ENCODE measurements at places on chromosomes 1 and 21.

- DNase-seq, result no peak
Measured at GRCh38 chr21:25952306-25952705, 217.5 kb downstream of the GABPA start.

DNA sequence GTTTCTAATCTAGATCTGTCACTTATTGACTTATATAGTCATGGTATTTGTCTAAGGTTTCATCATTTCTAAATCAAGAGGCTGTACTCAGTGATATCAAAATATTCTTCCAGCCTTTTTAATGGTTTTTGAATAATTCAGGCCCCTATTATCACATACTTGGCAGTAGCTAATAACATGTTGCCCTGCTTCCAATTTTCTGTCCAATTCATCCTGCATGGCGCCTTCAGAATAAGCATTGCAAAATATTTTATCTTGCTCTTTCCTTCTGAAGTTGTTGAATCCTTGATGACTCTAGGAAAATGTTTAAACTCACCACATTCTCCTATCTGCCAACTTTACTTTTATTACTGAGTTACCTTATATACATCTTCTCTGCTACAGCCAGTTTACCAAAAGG is 517.2 kb upstream of the B3GALT2 start:
- DNase-seq, result no peak

GRCh38 chr1:181990728-181991127 is 70.8 kb downstream of the ZNF648 start:
- no peak for DNase-seq

DNA sequence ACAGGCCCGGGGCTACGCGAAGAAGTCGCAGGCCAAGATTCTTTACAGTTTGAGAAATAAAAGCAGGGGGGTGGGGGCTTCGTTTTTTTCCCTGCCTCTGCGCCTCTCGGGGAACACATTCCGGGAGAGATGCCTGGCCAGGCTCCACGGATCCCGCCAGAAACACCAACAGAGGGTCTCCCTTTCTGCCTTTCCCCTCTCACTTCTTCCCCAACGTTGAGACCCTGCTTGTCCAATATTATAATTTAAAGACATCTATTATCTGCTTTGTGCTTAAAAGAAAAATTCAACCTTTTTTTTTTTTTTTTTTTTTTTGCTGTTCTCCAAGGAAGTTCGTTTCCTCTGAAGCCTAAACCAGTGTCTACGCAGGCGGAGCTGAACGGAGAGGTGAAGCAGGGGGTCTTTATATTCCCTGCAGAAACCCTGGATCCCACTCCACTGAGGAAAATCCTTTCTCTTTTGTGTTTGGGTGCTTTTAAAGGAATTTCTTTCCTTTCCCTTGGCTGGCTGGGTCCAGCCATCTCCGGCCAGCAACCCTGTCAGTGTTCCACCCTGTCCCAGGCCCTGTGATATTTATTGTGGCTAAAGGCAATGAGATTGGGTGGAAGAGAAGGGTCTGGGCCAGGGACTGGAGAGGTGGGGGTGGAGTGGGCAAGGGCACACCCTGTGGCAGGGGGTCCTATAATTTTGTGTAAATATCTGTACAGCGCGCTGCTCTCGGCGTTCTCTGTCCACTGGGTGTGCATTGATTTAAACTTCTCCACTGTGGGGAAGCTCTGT is 2.2 kb downstream of the FOXD2 start:
- no peak for DNase-seq

- DNase-seq, result no peak
Measured at GRCh38 chr1:107378866-107379265, 238.0 kb downstream of the NTNG1 start.

DNA sequence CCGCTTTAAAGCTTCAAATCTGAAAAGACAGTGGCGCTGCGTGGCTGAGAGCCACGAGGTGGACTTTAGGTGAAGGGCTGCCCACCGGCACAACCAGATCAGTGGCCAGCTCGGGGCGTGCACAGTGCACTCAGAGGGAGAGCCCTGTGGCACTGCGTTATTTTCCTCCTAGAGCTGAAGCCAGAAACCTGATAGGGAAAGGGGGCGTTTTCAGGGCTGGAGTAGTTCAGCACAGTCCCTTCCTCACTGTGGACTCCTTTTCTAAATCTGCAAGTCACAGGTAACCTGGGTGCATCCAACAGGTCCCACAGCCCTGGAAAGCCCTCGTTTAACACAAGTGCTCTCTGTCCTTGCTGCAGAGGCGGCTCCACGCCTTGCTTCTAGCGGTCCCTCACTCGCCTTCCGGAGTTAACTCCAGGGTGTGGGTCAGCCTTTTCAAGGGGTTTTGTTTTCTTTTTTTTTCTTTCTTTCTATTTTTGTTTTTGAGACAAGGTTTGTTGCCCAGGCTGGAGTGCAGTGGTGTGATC is 81.2 kb downstream of the GALNT2 start:
- DNase-seq, result no peak

DNA sequence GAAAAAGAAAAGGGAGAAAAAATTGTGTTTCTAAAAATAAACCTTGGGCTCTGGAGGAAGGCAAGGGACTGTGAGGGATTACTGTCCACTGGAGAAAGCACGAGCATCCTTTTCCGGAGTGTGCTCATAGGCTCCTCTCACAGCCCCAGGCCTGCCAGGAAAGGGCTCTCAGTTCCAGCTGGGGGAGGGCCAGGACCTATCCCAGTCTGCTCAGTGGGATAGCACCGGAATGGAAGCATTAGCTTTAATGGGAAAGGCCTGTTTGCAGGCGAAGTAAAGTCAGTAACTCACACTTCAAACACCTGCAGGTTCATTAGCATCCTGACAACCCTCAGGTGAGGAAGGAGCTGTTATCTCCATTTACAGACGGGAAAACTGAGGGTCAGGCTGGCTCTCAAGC is 113.9 kb upstream of the USP24 start:
- no peak for DNase-seq

- DNase-seq, result no peak
Measured at GRCh38 chr1:181206979-181207790, 118.7 kb downstream of the IER5 start.

DNA sequence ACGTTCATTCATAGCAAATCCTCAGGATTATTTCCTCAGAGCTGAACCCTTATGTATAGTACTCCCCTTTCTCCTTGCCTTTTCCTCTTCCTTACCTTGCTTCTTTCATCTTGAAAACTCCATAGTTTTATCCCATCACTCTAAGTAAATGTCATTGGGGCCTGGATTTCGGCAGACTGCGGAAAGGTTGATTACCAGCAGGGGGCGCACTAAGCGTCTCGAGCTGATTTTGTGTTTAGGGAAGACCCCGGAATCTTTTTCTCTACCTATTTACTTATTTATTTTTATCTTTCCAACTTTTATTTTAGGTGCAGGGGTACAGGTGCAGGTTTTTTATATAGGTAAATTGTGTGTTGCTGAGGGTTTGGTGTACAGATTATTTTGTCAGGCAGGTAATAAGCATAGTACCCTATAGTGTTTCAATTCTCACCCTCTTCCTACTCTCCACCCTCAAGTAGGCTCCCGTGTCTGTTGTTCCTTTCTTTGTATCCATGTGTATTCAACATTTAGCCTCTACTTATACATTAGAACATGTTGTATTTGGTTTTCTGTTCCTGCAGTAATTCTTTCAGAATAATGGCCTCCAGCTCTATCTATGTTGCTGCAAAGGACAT is 11.4 kb upstream of the MTARC1 start:
- DNase-seq, result peak; percentile 51

DNA sequence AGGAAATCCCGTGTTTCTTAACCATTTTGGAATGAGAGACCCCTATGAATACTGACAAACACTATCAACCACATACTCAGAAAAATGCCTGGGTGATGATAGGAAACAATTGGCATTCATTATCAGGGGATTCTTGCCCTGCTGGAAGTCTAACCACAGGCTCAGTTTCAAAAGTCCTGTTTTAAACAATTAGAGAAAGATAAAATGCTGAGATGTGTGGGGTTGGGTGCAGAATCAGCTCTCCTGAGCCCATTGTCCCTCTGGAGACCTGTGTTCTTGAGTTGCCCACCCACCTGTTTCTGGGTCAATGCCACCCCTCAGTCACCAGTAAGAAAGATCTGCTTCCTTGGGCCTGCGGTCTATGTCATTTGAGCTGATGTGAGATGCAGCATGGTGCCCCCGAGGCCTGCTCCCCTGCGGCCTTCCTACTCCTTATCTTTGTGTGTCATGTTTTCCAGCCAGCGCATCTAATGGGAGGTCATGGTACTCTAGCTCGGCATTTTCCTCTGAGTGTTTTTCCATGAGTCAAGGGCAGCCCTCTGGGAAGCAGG is 130.3 kb upstream of the PLXNA2 start:
- no peak for DNase-seq

GRCh38 chr1:237705462-237705861 is 185.3 kb downstream of the ZP4 start:
- DNase-seq, result peak; percentile 8

GRCh38 chr21:30717105-30717504 is 1.5 kb downstream of the KRTAP21-3 start:
- no peak for DNase-seq

DNA sequence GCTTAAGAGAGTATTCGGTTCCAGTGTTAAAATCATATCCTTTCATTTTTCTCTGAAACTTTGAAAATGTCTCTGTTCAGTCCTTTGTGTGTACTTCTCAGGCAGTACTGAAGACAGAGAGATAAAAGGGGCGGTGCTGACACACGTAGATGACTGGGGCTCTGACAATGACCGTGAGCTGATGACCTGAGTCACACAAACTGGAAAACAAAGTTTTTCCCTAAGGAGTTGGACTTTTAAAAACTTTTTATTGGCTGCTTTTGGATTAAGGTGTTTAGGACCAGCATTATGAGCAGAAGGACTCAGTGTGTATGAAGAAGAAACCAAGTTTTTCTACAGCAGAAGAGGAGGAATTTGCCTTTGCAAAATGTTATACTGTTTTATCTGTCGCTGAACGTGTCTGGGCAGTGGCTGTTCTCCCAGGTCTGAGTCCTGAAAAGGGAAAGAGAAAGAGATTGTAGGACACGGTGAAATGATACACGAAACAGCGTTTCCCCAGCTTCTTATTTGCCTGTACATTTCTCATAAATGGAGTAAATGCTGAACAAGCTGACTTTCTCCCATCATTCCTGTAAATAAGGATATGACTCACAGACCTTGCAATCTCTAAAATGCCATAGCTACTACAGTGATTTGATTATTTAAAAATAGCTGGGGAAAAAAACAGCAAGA is 51.5 kb downstream of the MAP3K7CL start:
- no peak for DNase-seq

- no peak for DNase-seq
Measured at GRCh38 chr1:117809764-117810163, 119.7 kb downstream of the GDAP2 start.

DNA sequence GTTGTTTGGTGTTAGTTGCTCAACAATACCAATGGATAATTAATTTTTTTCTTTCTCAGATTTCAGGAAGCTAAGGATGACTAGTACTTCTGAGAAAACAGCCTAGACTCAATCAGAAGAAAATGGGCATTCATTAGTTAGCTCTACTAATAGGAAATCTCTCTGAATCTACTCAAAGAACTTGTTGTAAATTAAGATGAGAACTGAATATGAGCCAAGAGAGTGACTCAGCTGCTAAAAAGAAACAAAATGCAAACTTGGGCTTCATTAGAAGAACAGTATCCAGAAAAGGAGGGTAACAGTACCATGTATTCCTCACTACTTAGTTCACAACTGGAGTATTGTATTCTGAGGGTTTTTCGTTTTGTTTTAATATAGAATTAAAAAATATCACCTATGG is 12.5 kb downstream of the FOXJ3 start:
- DNase-seq, result no peak

DNA sequence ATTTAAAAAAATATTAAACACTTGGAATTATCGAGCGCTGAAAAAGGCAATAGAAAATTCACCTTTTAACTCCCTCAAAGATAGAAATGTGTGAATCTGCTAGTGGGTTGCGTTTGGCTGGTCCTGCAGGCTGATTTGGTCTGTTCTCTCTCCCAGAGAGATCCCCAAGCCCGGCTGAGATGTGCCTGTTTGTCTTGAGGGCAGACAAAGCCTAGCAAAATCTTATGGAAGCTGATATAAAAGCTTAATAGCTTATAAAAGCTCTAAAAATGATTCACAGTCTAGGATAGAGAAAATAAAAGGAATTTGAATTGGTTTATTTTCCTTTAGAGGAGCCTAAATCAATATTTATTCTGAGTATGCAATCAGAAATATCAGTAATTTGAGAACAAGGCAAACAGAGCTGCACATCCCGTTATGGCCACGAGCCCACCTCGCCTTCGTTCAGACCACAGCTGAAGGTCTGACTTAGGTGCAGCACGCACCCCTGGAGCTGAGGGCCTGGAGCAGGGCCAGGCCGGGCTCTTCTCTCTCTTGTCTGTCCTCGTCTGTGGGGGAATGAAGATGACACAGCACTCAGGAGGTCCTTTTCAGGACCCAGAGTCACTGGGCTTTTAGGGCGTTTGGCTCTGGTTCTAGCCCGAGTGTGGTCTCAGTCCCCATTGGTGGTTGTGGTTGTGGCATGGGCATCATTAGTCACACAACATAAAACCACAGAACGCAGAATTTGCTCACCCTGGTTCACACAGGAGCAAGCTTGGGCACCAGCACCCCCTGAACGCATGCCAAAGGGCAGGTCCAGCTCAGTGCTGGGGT is 18.6 kb downstream of the PDE9A start:
- DNase-seq, result peak; percentile 78

GRCh38 chr1:180805316-180805715 is 107.4 kb upstream of the KIAA1614 start:
- peak; percentile 8 for DNase-seq

- no peak for DNase-seq
Measured at GRCh38 chr1:6911974-6912373, 126.7 kb downstream of the CAMTA1 start.

DNA sequence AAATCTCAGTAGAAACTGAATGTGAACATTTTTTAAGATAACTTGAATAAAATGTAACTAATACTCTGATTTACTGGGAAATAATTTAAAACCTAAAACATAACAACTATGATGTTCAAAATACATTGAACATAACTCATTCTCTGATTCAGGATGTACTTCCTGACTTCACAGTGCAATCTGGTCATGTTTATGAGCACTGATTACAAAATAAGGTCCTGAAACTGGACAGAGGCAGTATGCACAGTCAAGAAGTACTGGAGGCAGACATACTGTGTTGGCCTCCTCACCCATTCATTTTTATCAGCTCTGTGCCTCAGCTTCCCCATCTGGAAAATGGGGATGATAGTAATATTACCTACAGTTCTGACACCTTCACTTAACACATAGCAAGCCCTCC is 651.3 kb downstream of the PTPRC start:
- DNase-seq, result no peak

GRCh38 chr1:27000090-27000816 is 6.8 kb downstream of the TRNP1 start:
- no peak for DNase-seq
